Left ventricle myocardium inferior (tissue), 1 donor: ENCODE measurements at places on chromosomes 7 and 10. TPM values are rescaled to one million over a fixed set of nuclear protein-coding genes. Genes with fewer than 3 reads are reported as not detected.

Gene C10orf53
- not detected for total RNA-seq

Gene LRWD1
- 11.2 TPM for total RNA-seq

Gene GNA12
- total RNA-seq, result 43.0 TPM

Gene NUTM2B
- total RNA-seq, result 0.52 TPM

Gene PNLIPRP2
- total RNA-seq, result not detected

Gene C7orf57
- not detected for total RNA-seq

Gene SPDYE11
- not detected for total RNA-seq

Gene CDHR3
- total RNA-seq, result 11.4 TPM

Gene OR2A1
- not detected for total RNA-seq

DNA sequence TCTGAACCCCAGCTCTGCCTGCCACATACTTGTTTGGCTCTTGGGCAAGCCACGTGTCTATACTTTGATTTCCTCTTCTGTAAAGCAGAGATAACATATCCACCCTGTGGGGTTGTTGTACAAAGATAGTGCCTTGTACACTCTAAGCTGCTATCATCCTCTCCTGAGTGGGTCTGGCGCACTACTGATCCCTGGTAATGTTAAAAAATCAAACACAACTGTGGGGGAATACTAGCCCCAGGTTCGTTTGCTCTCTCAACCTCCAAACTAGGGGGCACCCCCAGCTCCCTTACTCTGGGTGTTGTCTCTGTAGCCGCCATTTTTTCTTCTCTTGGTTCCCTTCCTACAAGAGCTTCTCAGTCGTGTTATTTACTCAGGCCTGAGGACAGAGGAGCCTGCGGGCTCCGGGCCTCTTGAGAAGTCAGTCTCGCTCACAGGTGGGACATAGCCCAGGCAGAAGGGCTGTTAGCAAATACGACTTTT lies 1.0 kb downstream of the POLM start:
- DNase-seq, result peak; percentile 17

GRCh38 chr7:147670759-147671158 lies 919.8 kb upstream of the C7orf33 start:
- no peak for DNase-seq

DNA sequence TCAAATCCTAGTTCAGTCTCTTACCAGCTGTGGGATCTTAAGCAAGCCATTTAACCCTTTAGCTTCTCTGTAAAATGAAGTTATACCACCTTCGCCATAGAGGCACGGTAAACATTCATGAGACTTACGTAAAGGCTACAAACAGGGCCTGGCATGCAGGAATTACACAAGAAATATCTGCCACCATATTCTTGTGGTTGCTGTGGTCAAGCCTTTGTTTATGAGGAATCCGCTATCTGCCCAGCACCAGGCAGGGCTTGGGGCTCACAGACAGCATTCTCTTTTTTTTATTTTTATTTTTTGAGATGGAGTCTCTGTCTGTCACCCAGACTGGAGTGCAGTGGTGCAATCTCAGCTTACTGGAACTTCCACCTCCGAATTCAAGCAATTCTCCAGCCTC lies 9.9 kb downstream of the AIFM2 start:
- no peak for DNase-seq

DNA sequence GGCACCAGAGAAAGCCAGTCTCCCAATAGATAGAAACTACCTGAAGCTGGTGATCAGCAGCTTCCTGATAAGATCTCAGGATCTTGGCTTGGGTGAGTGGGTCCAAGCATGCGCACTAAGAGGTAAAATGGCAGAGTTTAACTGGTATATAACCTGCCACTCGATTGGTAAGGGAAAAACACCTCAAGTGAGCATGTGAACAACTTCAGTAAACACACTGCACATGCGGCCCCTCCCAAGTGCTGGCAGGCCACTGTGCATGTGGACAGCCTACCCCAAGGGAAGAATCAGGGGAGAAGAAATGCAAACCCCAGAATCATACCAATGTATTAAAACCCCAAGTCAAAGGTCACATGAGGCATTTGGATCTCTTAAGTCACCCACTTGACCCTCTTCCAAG lies 17.7 kb upstream of the PON1 start:
- no peak for DNase-seq

DNA sequence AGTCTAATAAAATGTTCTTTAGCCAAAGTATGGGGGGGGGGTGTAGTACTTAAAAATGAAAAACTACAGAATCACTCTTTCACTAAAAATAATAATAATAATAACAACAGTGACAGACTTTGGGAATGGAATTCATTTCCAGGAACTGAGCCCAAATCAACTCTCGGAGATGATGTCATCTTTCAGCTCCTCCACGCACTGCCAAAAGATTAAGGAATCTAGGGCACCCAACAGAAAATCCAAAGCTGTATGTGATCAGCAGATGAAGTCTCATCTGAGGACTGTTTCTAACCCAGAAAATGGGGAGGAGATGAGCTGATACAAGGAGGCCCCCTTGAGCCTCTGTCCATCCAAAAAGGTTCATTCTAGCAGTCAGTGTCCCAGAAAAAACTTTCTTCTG lies 54.5 kb downstream of the GRB10 start:
- no peak for DNase-seq

DNA sequence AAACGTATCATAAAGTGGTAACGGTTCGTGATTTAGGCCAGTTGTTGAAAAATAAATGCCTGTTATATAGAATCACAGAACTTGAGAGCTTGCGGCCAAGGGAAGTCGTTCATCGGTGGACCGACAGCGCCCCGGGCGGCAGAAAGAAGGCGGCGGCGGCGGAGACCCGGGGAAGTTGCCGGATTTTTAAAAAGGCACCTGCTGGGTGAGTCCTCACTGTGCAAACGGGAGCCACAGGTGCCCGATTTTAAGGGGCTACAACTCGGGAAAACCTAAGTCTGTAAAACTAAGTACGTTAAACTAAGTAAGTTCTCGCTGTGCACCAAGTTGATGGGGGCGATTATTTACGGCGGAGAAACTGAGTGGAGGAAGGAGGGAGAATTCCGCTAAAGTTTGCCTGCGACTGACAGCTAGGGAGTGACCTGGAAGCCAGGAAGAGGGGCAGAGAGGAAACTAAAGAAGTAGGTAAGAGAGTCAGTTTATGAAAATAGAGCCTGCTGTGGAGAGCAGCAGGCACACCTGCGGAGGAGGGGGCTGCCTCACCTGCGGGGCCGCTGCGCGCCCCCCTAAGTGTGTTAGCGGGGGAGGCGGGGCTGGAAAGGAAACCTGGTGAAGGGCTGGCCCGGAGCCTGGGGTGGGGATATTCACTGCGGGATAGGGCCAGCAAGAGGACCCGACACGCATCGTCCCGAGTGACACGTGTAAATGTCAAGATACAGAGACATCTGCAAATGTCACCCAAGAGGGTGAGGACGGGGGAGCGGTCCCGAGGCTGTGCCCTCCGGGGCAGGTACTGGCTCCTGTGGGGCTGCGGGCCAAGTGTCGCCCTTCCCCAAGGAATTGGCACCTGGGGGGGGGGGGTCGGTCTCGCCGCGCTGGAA lies 996 bp downstream of the ADAM12 start:
- peak; percentile 44 for DNase-seq

- no peak for DNase-seq
Measured at GRCh38 chr7:46450425-46450824, 529.4 kb upstream of the IGFBP3 start.

DNA sequence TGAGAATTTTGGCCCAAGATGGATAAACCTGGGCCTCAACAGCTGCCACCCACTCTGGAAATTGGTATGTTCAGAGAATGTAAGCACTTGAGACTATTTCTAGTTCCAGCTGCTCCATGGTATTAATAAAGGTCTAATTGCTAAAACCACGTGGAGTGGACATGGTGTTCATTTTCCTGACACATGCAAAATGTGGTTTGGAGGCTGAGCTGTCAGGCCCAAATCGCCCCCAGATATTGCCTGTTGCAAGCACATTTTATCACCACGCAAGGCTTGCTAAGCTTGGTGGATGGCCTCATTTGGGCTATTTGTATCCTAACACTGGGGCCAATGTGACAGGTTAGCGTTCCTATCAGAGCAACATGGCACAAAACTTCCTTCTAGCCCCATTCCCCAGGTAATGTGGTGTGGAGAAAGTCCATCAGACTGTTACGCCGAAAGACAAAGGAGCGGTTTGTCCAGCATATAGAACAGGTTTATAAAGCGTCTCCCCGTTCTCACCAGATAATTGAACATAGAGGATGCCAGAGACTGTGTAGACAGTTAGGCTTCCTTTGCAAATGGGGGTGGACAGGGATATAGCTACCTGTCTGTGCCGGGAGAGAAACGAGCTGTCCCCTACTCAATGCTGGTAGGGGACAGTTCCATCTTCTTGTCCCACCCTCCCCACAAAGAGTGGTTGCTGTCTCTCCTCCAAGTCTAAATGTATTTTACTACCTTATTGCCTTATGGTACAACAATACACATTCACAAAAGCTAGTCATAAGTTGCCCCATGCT lies 78.0 kb upstream of the ANKRD1 start:
- DNase-seq, result no peak

GRCh38 chr10:6054884-6055283 lies 7.3 kb downstream of the IL2RA start:
- DNase-seq, result no peak

DNA sequence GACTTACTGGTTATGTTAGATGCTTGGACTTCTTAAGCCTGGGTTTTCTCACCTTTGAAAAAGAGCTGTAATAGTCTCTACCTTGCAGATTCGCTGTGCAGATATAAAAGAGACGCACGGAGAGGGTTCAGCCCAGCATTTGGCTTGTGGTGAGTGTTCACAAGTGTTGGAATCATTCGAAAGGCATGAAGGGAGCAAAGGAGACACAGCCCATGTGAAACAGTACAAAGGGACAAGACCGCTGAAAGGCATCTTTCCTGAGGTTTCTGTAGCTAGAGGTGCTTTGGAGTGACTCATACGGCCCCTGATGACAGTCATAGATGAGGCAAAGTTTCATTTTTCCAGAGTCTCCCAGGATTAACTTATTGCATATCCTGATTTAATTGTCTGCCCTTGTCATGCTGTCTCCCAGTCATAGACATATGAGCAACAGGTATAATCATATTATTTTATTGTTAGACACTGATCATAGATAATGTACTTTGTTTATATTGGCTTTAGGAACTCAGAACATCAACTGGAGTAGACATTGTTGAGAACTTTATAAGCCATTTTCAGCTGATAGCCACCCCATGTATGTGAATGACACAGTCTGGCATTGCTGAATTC lies 171.1 kb downstream of the ADRA2A start:
- no peak for DNase-seq

DNA sequence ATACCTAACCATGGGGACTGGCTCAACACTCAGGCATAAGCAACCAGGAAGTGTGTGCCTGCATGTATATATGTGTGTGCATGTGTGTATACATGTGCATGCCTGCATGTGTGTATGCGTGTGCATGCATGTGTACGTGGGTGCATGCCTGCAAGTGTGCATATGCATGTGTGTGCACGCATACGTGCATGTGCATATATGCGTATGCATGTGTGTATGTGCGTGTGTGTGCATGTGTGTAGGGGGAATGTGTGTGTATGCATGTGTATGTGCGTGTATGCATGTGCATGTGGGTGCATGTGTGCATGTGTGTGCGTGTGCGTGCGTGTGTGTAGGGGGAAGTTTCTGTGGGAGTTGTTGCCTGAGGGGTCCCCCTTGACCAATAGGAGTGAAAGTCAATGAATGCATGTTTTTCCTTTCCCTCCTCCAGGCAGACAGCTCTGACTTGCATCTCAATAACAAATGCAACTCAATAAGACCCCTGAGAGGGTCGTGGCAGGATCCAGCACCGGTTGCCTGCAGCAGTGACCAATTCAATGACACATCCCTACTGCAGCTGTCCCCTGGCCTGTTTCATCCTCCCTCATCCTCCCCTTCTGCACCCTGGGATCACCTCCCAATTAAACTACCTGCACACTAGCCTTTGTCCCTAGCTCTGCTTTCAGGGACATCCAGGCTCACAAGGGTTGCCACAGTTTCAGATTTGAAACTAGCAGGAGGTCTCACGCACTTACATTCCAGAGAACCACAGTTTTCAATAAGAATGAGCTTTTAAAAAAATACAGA lies 27.0 kb upstream of the FZD8 start:
- no peak for DNase-seq

DNA sequence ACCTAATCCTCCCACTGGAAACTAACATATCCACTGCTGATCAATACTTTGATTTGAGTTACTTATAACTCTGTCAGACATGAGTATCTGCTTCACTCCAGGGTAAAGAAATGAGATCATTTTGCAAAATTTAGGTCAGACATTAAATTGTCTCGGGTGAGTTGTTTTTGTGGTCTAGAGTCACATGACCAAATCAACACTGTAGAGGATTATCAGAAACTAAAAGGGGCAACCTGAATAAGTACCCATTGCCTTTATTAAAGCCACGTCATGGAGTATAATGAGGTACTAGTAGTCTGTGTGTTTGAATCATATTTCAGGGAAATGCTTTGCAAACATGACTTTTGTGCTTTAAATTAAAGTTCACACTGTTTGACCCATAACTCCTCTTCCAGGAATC lies 107.7 kb upstream of the ADO start:
- DNase-seq, result no peak

GRCh38 chr7:157526005-157526912 lies 189.5 kb downstream of the DNAJB6 start:
- no peak for DNase-seq

GRCh38 chr10:70748801-70749573 lies 36.2 kb downstream of the TBATA start:
- DNase-seq, result no peak

- no peak for DNase-seq
Measured at GRCh38 chr10:30829901-30830300, 200.3 kb upstream of the LYZL2 start.

DNA sequence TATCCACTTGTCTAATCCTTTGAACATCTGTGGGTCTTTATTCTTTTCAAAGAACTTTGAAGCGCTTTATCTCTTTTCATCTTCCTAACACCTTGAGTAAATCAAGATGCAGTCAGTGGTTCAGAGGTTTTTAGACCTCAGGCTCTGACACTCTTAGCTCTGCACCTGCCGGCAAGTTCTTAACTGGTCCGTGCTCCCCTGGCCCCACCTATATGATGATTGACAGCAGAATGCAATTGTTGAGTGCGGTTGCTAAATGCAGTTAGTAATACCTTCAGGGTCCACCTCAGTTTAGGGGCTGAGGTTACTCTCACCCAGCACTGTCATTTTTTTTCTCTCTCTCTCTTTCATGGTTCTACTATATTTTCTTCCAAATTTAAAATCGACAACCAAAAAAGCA lies 854.2 kb upstream of the AUTS2 start:
- no peak for DNase-seq

DNA sequence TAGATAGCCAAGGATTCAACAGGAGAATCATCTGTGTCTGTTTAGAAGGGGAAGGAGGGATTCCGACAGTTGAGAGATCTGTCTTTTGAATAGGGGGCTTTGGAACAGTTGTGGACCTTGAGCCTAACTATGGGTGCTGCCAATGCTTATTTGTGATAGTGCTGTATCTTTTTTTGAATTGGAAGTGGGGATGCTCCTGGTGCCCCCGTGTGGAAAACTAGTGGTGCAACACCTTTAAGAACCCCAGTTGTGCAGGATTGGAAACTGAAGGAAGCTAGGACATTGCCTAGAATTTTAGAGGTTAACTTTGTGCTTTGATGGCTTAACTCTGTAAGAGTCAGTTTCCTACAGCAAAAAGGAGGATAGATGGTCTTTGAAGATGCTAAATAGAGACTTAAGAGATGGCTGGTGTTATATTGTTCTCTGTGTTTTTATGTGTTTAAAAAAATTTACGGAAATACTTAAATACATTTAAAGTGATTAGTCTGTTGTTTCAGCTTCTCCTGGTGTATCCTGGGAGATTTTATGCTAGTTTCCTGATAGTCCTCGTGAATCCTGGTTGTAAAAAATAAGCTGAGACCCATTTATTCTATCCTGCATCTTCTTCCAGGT lies 69.3 kb downstream of the AP3M1 start:
- DNase-seq, result no peak

GRCh38 chr10:22993314-22993713 lies 65.5 kb downstream of the ARMC3 start:
- DNase-seq, result no peak

- no peak for DNase-seq
Measured at GRCh38 chr7:132073920-132074589, 502.2 kb downstream of the PLXNA4 start.
